ENCODE measurements at places on chromosomes 7 and 10. TPM values are rescaled to one million over a fixed set of nuclear protein-coding genes. Genes with fewer than 3 reads are reported as not detected.

The CTTNBP2 gene
- polyA plus RNA-seq: 22.2 TPM

The VPS37D gene
- polyA plus RNA-seq: 7.6 TPM

DNA sequence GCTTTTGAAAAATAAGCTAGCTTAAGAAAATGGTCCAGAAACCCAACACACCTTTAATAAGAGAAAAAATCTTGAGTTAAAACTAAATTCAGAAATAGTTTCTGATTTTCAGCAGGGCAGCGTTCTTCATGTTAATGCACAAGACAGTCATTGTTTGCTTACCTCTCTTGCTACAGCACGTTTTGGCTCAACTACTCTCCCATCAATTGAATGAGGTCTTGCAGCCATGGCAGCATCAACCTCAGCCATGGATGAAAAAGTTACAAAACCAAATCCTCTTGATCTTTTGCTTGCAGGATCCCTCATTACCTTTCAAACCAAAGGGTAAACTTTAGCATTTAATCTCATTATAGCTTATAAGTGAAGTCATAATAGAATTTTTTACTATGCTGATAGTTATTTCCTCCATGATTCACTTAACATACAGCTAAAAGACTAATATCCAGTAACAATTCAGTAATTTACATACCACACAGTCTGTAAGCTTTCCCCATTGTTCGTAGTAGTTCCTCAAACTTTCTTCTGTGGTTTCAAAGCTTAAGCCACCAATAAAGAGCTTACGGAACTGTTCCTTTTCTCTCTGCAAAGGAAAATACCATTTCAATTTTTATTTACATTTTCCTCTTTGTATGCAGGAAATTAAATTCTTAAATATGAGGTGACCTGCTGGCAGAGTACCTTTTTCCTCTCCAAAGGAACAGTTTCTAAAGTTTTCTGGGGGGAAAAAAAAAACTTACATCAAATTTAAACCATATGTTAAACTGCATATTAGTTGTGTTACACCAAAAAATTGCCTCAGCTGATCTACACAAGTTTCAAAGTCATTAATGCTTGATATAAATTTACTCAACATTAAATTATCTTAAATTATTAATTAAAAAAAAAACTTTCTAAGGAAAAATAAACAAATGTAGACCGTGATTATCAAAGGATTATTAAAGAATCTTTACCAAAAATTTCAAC lies 3.1 kb downstream of the HNRNPA2B1 start:
- DNase-seq: no peak

DNA sequence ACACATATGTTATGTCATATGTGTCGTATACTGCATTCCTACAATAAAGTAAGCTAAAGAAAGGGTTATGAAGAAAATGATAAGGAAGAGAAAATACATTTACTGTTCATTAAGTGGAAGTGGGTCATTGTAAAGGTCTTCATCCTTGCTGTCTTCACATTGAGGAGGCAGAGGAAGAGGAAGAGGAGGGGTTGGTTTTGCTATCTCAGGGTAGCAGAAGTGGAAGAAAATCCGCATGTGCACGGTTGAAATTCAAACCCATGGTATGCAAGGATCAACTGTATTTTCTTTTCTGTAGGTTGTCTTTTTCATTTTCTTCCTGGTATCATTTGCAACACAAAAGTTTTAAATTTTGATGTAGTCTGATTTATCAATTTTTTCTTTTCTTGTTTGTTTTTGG lies 6.3 kb downstream of the PLEKHA8 start:
- no peak for DNase-seq

GRCh38 chr7:49127359-49127913 lies 203.1 kb downstream of the CDC14C start:
- no peak for DNase-seq

DNA sequence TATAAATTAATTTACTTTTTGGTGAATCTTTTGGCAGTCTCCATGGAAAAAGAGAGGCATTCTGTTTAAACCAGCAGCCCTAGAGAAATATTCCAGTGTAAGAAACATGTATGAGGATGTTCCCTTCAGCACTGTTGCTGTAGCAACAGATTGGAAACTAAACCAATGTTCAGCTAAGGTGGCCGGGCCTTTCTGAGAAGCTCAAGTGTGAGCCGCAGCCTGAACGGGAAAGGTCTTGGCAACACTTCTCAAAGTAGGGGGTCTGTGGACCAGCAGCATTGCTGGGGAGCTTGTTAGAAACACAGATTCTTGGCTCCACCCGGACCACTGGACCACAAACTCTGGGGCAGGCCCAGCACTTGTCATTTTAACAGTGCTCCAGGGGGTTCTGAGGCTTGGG lies 36.2 kb downstream of the RAMP3 start:
- DNase-seq: no peak

GRCh38 chr10:128714644-128715415 lies 588.6 kb upstream of the MKI67 start:
- no peak for DNase-seq

Measured in left lung (tissue), 14 donors.